ENCODE measurements at places on chromosomes 12 and 14.

GRCh38 chr12:44117337-44117736 is 281.5 kb downstream of the TMEM117 start:
- no peak for DNase-seq

GRCh38 chr14:96268431-96269358 is 12.7 kb downstream of the BDKRB1 start:
- DNase-seq = no peak

DNA sequence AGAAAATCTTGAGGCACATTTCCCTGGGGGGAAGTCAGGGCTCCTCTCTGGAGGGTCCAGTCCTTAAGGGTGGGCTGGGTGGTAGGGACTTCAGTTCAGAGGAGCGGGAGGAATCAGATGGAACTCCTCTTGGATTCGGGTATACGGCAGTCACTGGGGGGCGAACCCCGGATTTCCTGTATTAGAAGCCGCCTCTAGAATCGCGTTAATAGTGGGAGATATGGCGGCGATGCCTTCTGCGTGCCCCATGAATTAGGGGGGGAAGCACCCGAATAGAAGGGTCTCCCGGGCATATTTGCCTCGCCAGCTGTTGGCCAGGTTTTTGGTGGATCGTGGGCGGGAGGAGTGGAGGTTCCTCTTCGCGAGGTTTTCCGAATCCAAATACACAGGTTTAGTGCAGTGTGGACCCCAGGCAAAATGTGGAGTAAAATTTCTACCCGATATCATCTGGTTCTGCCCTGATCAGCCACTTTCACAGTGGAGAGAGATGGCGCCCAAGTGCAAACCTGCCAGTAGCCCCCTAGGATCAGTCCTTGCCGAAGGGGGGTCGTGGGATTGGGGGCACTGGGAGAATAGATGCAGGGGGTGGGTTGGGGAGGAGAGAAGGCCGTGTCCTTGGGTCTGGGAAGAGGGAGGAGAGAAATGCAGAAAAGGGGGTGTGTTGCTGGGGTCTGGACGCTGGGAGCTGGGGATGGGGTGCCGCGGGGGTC is 628 bp downstream of the MEG3 start:
- DNase-seq = no peak

DNA sequence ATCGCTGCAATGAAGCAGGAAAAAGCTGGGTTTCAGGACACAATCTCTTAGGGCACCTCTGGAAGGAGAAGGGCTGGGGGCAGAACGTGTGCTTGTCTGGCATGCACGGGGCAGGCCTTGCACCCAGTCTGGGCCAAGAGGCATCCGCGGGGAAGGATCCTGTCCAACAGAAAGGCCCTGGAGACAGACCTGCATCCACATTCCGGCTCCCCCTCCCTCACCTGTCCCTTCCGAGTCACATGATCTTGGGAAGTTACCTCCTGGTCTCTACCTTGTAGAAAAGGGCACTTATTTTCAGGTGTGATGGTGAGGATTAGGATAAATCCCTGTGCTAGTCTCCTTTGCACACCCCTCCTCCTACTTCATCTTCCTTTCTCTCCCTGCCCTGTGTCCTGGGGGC is 25.4 kb downstream of the CLMN start:
- DNase-seq = no peak

- no peak for DNase-seq
Measured at GRCh38 chr12:3921526-3921925, 48.3 kb upstream of the PARP11 start.

DNA sequence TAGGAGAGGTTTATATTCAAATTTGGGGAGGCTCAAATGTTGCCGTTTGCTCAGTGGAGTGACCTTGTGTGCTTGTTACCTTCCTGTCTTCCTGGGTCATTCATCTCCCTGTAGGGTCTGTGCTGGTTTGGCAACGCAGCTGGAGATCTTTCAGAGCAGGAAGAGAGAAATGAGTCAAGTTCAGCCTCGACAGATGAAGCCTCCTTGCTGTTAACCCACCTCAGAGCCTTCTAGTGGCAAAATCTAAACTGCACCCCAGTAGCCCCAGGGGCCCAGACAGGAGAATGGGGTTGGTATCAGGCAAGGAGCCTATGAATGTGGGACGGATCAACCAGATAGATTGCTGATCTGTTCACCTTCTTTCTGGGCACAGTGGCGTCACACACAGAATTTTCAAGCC is 999.3 kb downstream of the VRK1 start:
- DNase-seq = no peak

DNA sequence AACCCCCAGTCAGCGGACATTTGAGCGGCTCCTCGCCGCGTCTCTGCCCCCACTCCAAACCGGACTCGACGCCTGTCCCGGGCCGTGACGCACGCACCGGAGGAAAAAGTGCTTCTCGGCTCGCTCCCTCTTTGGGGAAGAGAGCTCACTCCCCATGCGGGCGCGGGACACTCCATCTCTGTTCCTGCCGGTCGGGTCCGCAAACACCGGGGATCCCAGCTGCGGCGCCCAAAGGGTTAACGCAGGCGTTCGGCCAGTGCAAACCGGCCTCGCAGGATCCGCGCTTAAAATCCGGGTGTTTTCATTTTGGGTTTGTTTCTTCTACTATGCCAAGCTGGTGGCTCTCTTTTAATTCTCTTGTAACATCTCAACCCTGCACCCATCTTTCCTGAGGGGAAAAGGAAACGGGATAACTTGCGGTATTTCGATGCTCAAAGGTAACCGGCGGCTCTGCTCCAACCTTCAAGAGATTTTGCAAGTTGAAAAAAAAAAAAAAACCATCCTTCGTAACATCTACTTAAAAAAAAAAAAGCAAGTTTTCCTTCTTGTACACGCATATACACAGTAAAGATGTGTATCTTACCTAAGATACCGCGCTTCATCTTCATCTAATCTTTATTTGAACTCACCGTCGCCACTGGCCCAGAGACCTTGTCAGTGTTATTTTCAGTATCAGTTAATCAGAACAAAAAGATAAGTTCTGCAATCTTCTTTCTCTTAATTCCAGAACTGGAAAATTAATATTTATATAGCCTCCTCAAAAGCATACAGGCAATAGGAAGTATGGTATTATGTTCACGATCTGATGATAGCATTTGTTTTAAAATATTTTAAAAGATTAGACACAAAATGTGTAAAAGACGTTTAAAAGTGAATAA is 1.6 kb upstream of the ATP2B1 start:
- no peak for DNase-seq

GRCh38 chr12:128783129-128783574 is 40.6 kb downstream of the SLC15A4 start:
- no peak for DNase-seq

DNA sequence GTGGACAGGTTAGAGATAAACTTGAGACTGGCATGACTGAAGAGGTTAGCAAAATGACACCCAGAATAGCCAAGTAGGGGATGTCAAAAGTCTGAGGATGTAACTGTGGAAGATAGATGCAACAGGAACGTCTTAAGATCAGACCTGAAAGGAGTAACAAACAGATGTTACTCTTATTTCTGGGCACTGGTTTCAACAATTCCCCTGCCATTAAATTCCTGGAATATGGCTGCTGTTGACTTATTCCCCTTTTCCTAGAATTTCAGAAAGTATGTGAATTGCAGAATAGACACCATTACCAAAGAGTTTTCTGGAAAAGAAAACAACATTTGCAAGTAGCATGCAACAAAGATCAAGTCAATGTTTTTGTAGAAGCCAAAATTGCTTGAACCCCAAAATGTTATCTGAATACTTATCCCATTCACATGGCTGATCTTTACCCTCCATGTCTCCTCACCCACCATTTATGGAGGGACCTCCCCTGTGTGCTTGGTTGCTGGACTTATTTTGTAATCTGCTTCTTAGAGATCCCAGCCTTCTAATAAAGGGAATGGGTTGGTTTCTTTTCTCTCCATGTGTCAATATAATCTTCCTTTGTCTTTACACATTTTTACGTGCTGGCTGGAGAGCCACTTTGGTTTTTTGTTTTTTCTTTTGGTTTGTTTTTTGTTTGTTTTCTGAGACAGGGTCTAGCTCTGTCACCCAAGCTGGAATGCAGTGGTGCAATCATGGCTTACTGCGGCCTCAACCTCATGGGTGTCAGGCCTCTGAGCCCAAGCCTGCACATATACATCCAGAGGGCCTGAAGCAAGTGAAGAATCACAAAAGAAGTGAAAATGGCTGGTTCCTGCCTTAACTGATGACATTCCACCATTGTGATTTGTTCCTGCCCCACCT is 57.0 kb downstream of the BBS10 start:
- no peak for DNase-seq

- DNase-seq = no peak
Measured at GRCh38 chr12:56190695-56191155, 1.4 kb upstream of the SMARCC2 start.

DNA sequence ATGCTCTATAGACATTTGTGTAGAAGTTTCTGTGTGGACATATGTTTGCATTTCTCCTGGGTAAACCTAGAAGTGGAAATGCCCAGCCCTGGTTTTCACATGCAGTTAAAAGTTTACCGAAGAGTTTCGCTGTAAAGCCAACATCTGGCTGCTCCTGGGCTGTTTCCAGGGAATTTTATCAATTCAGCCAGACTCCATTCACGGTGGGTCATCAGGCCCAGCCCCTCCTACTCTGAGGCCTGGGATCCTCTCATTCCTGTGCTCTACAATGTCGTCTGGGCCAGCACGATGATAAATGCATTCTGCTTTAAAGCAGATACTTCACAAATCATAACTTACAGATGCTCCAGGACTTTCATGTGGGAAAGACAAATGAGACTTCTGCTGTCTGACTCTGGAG is 7.1 kb downstream of the NUAK1 start:
- DNase-seq = no peak

DNA sequence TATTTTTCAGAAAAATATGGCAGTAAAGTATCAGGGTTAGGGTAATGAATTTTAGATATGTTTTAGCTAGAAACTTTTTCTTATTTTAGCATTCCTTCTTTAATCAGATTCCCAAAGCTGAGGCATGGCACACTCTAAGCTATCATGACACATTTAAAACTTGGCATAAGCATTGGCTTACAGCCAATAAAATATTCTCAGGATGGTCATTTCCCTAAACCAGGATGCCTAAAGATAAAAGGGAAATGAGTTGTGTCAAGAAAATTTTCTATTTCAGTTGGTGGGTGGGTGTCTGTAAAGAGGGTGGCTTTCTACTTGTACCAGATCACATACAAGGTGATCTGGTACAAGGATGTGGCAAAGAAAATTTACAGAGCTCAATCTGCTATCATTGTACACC is 47.8 kb downstream of the PEBP1 start:
- DNase-seq = no peak

DNA sequence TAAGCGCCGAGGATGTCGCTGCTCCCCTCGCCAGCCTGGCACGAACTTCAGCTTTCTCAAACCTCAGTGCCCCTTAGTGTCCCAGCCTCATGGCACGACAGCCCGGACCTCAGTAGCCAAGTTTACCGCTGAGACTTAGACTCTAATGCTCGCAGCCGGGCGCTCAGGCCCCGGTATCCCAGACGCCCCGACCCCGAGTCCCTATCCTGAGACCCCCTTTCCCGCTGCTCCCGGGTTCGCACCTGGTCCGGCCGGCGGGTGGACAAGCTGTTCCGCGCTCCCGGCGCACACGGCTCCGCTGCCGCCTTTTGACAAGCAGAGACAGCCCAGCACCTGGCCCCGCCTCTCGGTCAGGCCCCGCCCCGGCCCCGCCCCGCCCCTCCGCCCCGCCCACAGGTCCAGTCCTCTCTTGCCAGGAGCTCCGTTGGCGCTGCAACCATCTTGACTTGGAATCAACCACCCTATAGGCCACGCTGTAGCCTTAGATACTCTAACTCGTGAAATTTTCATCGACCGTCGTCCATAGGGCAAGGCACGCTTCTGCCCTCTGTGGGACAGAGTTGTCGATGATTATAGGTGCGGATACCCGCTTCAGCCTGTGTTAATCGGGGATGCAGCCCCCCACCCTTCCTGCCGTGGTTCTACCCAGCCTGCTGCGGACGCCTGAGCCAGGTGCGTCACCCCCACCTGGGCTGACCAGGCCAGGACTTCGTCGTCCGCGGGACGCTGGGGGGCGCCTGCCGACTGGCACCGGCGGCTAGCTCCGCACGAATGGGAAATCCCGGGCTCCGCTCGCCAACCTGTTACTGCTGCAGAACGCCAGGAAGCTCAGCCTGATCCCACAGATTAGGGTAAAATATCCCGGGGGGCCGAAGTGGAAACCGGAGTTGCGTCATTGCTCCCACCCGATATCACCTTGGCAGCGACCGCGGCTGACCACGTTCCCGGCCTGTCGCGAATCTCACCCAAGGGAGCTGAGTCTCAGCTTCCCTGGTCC is at the start of gene VDR:
VDR (minus strand) TSS at position 282 of the 997 bp plus-strand sequence. CDS start 25,881 bp downstream, outside the sequence.
- no peak for DNase-seq

GRCh38 chr12:122148657-122149056 is 25.4 kb downstream of the IL31 start:
- DNase-seq = no peak

DNA sequence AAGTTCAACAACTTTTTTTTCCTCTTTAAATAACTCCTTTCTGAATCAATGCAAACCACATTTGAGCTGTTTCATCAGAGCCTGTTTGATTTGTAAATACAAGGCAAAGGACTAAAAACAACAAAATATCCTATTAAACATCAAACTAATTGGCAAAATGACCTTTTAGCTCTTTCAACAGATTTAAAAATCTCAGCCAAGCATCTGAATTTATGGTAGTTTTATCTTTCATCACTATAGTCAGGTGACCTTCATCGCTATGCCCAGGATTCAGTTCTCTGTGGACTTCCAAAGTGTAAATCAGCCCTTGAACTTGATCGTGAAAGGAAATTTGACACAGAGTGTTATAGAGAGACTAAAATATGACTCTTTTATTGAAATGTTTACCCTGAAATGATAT is 1554.5 kb upstream of the FLRT2 start:
- no peak for DNase-seq

GRCh38 chr12:119683816-119684215 is 15.9 kb downstream of the PRKAB1 start:
- no peak for DNase-seq

DNA sequence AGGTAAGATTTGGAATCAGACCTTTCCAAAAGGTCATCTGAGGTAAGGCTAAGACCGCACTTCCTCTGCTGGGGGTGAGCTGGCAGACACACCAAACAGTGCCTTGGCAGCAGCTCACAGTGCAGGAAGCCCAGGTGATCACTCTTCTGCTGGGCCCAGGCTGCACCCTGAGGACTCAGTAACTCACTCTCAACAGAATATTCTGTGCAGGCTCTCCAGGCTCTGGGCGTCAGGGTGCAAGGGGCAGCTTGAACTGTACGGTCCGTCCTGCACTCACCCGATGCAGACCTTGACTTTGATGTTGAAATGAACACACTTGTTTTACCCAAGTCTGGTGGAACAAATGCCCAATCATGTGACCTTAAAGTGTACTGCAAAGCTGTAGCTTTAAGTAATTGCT is 6.0 kb downstream of the ALKBH2 start:
- DNase-seq = no peak

GRCh38 chr12:39199351-39199750 is 243.6 kb downstream of the KIF21A start:
- no peak for DNase-seq
